SK-MEL-5 (cell line): ENCODE measurements at places on chromosomes 1 and 21. TPM values are rescaled to one million over a fixed set of nuclear protein-coding genes. Genes with fewer than 3 reads are reported as not detected.

Gene OR2G6
- not detected in 2 replicates for total RNA-seq

Gene TMOD4
- 0.80 and 1.2 TPM in 2 replicates for total RNA-seq

Gene LTN1
- total RNA-seq = 19.5 and 22.5 TPM in 2 replicates

Gene PROK1
- not detected in 2 replicates for total RNA-seq

Gene ELAVL4
- 0.05 and 0.16 TPM in 2 replicates for total RNA-seq

Gene PADI4
- not detected in 2 replicates for total RNA-seq

Gene GRIK3
- 0.05 TPM in 1 of 2 replicates, not detected in the other for total RNA-seq

Gene NDC1
- total RNA-seq = 40.8 and 42.7 TPM in 2 replicates

Gene GJA8
- not detected in 2 replicates for total RNA-seq

Gene AVPR1B
- not detected in 2 replicates for total RNA-seq

Gene SLC44A3
- total RNA-seq = 15.0 and 17.7 TPM in 2 replicates

Gene COG2
- total RNA-seq = 29.9 and 35.4 TPM in 2 replicates

Gene RWDD3
- total RNA-seq = 19.9 and 24.8 TPM in 2 replicates

Gene SYT6
- total RNA-seq = 0.13 TPM in 1 of 2 replicates, not detected in the other

Gene KCNQ4
- total RNA-seq = 0.11 TPM in 1 of 2 replicates, not detected in the other

Gene SLC5A9
- 0.74 and 0.85 TPM in 2 replicates for total RNA-seq

Gene LMX1A
- not detected in 2 replicates for total RNA-seq

Gene GNAI3
- total RNA-seq = 8.3 TPM in 2 replicates

Gene GUCA2A
- not detected in 2 replicates for total RNA-seq

Gene CORT
- total RNA-seq = not detected in 2 replicates

Gene ZNF593OS
- total RNA-seq = not detected in 2 replicates

Gene OR6K3
- total RNA-seq = not detected in 2 replicates

Gene SFN
- 0.11 TPM in 1 of 2 replicates, not detected in the other for total RNA-seq

Gene ABCG1
- 0.21 TPM in 1 of 2 replicates, not detected in the other for total RNA-seq

Gene C1orf185
- not detected in 2 replicates for total RNA-seq

Gene PROX1
- 0.13 and 0.32 TPM in 2 replicates for total RNA-seq
